ENCODE measurements at places on chromosomes 13 and 19.

GRCh38 chr13:76707360-76707759, 178.8 kb downstream of the KCTD12 start:
- no peak for DNase-seq

- DNase-seq = no peak
Measured at GRCh38 chr13:41244556-41244955, 18.8 kb downstream of the MTRF1 start.

DNA sequence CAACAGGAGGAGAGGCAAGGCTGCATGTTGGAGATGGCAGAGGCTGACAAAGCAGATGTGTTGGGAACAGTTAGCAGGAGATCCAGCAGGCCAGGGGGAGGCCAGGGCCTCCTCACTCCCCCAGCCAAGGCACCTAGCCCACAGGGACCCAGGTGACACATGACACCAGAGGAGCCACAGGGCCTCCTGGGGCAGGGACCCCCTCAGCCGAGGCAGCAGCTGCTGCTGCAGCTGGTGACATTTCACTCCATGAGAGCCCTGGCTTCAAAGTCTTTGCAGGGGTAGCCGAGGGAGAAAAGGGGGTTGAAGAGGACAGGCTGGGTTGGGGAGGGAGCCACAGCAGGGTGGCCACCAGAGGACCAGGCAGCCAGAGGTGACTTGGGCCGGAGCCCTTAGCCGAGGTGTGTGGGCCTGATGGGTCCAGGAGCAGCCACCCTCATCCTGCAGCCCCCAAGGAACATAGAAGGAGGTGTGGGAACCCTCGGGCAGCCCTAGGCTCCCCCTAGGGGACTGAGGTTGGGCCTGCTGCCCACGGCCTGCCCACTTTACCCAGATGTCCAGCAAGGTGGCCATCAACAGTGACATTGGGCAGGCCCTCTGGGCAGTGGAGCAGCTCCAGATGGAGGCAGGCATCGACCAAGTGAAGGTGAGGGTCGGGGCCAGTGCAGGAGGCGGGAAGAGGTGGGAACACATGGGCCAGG, at the start of gene GNG14:
Gene GNG14 (plus strand): TSS at position 503 of the 701 bp plus-strand sequence. CDS start 51 bp downstream, at position 554.
- DNase-seq = no peak

DNA sequence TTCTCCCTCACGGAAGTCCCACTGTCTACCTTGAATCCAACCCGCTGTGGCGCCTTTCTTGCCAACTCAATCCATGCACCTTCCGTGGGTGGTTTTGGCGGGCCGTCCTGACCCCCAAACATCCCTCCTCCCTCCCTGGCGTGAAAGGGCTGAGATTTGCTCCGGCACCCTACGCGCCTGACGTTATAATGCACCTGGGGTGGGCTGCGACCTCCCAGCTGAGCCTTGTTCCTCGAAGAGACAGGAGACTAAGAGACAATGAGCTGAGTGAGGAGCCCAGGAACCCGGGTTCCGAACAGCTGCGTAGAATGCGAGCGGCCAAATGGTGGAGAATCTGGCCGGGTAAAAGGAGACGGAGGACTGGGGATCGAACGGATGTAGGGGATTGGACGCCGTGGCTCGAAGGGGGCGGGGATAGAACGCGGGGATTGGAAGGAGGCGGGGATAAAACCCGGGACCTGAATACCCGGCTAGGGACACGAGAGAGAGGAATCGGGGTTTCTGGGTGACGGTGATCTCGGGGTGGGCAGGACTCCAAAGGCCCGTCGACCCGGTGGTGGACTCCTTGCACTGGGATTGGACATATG, at the start of gene CPT1C:
Gene CPT1C (plus strand): TSS at position 461 of the 587 bp plus-strand sequence. CDS start 1,137 bp downstream, outside the sequence.
- DNase-seq = peak; percentile 67

GRCh38 chr19:56176881-56177280, 1.1 kb downstream of the GALP start:
- no peak for DNase-seq

- no peak for DNase-seq
Measured at GRCh38 chr13:111614009-111614408, 293.6 kb downstream of the TEX29 start.

DNA sequence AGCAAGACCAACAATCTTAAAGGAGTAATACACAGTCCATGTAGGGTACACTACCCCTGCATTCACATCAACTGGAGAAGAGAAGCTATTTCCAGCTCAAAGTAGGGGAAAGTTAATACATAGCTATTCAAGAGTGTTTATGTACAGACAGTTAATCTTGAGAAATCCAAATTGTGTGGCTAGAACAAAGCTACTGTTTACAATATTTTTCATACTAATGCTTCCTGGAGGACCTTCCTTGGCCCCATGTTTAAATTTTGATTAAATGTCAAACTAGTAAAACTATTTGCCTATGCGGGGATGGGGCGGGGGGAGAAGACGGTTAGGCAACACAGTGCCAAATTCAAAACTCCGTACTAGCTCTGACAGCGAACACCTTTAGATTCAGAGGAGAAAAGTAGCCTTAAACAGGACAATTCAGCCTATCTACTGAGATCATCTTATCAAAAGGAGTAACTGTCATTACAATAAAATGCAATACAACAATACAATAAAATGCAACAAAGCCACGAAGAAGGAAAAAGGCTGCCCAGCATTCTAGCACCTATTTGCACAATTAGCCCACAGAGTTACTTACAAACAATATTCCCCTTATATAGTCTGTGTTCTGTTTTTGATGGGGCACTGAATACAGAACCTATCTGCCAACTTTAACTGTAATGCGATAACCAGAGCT, 29.1 kb downstream of the BRD4 start:
- no peak for DNase-seq

DNA sequence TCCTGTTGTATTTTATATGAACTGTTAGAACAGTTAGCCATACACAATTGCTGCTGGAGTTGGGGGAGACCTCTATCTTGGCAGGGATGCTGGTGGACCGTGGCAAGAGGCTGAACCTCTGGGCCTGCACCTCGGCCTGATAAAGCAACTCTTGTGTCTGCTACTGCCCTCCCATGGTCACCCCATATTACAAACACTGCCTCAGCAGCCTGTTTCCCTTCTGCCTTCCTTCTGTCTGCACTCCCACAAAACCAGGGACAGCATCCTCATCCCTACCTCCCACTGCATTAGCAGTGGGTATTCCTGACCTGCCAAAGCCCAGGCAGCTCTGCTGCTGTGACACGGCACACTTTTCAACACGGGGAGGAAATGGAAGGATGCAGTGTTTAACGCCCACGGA, 456.4 kb downstream of the FGF14 start:
- no peak for DNase-seq

DNA sequence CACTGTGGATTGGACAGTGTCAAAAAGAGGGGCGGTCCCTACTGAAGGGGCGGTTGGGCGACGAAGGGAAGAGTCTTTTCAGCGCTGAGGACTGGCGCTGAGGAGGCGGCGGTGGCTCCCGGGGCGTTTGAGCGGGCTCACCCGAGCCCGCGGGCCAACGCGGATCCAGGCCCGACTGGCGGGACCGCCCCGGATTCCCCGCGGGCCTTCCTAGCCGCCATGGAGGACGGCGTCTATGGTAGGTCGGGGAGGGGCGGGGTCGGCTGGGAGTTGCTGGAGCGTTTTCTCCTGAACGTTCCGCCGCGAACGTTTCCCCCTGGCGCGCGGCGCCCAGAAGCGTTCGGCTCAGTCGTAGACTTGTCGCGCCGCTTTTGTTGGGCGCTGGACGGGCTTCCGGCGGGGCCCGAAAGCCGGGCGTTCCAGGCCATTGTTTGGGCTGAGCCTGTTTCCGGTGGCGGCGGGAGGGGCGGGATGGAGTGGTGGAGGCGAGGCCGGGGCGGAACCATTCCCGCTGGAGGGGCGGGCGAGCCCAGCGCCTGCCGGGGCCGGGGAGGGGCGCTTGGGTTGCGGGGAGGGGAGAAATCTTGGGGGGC, at the start of gene CYTH2:
Gene CYTH2 (plus strand): TSS at position 81 of the 593 bp plus-strand sequence. CDS start 139 bp downstream, at position 220.
- peak; percentile 81 for DNase-seq

- DNase-seq = no peak
Measured at GRCh38 chr13:29496241-29496712, 99.2 kb downstream of the SLC7A1 start.

DNA sequence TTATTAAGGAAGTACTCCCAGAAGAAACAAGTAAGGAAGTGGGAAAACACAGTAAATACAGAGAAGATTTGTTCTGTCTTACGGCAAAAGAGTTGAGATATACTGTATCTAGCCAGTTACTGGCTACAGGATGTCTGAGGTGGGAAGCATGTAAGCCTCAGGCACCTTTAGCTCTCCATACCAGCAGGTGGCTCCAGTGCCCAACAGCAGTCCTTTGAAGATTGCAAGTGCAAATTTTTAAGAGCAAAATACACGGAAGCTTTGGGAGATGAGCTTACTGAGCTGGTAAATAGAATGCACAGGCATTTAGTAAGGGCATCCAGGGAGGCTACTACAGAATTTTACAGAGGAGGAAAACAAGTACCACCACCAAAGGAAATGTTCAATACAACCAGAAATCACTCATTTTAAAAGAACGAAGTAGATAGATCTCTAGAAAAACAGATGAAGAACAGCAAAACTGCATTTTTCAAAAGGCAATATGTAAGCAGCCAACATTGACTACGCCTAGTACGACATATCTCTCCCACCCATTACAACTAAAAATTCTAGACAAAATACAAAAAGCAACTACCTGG, 57.9 kb upstream of the VSTM2B start:
- peak; percentile 10 for DNase-seq

DNA sequence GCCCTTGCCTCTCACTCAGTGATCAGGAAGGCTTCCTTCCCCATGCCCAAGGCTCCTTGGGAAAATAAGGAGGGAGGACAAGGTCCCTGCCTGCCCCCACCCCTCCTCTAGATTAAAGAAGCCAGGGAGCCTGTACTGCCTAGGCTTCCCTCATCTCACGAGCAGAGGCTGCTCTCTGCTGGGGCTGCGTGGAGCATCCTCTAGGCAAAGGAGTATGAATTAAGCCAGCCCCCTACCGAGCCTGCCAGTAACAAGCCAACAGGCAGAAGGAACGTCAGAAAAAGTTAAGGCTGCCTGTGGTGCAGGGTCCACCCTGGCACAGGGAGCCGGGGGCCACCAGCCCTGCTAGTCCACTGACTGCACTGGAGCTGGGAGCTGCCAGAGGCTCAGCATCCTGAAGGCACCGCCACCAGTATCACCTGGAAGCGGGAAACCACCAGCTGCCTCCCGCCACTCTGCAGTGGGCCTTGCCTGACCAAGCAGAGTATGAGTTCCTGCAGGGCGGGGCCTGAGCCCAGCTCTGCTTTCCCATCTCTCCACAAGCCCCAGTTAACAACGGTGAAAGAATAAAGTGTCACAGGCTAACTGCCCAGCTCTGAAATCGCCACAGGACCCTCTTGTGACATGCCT, 6.8 kb downstream of the NAPA start:
- DNase-seq = no peak

DNA sequence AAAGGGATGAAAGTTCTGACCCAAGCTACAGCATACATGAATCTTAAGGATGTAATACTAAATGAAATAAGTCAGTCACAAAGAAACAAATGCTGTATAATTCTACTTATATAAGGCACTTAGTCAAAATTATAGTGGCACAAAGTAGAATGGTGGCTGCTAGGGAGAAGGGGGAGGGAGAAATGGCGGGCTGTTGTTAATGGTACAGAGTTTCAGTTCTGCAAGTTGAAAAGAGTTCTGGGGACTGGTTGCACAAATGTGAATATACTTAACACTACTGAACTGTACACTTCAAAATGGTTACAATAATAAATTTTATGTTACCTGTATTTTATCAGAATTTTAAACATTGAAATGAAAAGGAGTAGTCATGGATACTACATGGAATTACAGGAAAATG, 48.9 kb upstream of the CLDN10 start:
- DNase-seq = no peak

DNA sequence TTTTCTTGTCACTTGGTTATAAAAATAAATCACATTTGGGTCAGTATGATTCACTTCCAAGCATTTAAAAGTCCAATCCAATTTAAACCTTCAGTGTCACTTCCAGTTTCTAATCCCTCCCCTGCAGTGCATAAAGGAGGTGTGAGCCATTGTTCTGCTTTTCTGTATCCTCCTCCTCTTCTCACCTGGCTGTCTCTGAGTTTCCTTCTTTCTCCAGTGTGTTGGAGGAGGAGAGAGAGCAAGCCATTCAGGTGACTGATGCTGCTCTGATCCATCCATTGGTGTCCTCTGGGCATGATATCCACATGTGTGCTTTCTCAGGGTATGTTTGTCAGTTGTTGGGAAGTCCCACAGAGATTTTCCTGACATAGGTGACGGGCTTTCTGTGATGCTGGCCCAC, 1.2 kb downstream of the NUDT15 start:
- no peak for DNase-seq

DNA sequence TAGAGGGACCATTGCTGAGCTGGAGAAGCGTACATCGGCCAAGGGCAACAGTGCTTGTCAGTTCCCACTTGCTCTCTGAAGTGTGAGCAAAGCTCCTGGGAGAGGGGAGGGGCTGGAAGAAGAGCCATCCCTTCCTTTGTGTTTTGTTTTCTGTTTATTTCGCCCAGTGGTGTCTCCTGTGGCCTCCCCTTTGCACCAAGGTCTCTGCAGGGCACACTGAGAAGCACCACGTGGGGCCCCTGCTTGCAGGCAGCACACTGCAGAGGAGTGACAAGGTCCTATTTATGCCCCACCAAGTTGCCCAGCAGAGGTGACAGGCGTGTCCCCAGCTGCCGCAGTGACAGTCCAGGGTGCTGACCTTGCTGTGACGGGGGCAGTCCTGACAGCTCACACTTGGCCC, 24.0 kb downstream of the GRIN2D start:
- DNase-seq = no peak

GRCh38 chr19:35166100-35167063, 11.8 kb downstream of the FXYD5 start:
- no peak for DNase-seq

DNA sequence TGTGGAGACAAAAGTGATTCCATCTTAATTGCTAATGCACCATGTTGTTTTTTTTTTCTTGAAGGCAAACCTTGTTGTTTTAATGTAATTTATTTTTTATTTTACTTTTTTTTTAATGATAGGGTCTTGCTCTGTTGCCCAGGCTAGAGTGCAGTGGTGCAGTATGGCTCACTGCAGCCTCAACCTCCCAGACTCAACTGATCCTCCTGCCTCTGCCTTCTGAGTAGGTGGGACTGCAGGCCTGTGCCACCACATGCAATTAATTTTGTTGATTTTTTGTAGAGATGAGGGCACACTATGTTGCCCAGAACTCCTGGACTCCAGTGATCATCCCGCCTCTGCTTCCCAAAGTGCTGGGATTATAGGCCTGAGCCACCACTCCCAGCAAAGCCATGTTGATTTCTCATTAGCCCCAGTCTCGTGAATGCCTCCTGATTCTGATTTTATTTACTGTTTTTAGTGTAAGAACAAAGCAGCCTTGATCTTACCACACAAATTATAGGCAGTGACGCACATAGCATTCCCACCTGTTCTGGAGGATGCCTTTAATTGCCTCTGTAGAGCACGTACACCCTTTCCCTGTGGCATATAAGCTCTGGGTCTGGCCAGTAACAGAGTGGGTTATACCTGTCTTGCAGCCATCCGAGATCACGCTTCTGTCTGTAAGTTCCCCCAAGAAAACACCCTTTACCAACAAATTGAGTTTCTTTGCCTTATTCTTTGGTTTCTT, 150.4 kb downstream of the GGACT start:
- no peak for DNase-seq

All from stimulated activated CD4-positive, alpha-beta T cell treated with anti-CD3 and anti-CD28 coated beads, Interleukin-4, amount 100 ng/mL, for 24 hours (primary cell).